ENCODE measurements at places on chromosomes 5 and 9.

DNA sequence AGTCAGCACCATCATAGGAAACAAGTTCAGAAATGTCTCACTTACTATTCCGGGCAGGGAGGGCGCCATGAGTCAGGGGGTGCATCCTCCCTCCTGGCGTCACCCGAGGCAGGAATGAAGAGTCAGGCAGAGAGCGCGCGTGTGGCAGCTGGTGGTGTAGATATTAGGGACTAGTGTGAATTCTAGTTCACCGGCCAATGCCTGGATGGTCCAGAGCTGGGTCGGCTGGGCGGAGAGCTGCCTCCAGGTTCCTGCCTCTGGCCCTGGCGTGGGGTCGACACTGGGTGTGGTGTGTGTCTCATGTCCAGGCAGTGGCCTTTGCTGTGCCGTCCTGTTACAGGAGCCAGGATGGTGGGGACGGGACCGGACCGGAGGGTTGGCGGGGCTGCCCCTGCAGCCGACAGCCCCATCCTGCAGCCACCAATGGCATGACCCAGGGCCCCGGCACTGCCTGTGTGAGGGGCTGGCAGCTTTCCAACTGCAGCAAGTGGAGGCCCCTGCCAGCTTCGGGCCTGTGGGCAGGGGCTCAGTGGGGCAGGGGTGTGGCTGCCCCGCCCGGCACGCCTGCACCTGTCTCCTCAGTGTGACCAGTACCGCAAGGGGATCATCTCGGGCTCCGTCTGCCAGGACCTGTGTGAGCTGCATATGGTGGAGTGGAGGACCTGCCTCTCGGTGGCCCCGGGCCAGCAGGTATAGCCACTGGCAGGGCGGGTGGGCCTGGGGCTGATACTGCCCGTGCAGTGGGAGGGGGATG is 9.1 kb downstream of the DIPK1B start:
- no peak for DNase-seq

DNA sequence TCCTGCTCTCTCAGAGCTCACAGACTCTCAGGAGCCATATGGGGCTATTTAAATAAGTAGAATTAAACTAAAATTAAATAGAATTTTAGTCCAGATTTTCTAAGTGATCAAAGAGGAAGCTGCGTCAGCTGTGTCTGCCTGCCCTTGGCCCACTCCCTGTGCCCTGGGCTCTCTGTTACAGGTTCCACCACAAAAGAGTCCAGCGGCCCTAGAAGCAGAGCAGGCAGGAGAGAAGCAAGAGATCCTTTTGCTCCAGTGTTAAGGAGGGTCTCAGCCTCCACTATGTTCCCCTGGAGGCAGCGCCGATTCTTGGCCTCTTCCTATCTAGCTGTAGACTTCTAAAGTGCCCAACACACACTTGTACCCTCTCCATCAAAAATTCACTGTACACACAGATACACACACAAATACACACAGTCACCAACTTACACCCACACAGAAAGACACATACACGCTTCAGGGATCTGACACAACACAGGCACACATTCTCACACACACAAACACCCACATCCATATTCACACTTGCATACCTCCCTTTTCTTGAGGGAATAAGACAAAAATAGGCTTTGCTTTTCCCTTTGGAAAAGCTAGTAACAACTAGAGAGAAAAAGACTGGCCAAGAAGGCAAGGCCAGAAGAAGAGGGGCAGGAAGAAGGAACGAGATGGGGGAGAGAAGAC is 5.5 kb upstream of the TNIP1 start:
- no peak for DNase-seq

DNA sequence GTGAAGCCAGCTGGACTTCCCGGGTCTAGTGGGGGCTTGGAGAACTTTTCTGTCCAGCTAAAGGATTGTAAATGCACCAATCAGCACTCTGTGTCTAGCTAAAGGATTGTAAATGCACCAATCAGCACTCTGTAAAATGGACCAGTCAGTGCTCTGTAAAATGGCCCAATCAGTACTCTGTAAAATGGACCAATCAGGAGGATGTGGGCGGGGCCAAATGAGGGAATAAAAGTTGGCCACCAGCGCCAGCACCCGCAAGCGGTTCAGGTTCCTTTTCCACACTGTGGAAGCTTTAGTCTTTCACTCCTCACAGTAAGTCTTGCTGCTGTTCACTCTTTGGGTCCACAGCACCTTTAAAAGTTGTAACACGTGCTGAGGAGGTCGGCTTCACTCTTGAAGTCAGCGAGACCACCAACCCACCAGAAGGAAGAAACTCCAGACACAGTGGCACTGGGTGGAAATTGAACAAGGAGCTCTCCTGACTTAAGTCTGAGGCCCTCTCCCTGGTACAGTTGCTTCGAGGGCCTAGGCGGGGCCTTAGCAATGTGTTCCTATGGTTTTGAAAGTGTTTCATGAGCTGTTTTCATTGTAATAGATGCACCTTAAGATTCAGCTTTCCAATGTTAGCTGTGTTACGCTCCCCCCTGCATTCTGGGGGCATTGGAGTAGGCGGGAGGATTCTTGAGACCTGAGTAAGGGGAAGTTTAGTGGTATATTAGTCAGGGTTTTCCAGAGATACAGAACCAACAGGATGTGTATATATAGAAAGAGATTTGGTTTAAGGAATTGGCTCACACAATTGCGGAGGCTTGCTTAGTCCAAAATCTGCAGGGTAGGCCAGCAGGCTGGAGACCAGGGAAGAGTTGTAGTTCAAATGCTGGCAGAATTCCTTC is 21.5 kb upstream of the MYO10 start:
- no peak for DNase-seq

- no peak for DNase-seq
Measured at GRCh38 chr5:79423296-79423695, 90.6 kb downstream of the HOMER1 start.

- no peak for DNase-seq
Measured at GRCh38 chr9:135766707-135767106, 64.7 kb downstream of the KCNT1 start.
